ENCODE measurements at places on chromosomes 3 and 15.
A peak's percentile ranks its signal among the peaks of the same experiment; 100 is the strongest.

DNA sequence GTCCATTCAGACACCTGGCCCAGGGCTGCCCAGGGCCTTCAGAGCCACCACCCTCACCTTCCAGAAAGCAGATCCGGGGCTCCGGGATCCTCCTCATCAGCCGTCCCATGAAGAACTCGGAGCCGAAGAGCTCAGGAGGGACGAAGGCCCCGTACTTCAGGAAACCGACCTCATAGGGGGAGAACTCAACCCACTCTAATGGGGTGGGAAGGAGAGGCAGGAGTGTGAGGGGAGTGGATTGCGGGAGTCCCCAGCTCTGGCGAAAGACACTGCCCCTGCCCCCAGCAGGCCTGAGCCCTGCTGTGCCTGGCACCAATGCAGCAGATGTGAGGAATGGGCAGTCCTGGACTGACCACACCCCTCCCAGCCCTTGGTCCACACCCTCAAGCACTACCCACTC is 22.6 kb downstream of the PLA2G4D start:
- DNase-seq, result no peak

- no peak for DNase-seq
Measured at GRCh38 chr3:147924755-147925154, 515.6 kb downstream of the ZIC1 start.

DNA sequence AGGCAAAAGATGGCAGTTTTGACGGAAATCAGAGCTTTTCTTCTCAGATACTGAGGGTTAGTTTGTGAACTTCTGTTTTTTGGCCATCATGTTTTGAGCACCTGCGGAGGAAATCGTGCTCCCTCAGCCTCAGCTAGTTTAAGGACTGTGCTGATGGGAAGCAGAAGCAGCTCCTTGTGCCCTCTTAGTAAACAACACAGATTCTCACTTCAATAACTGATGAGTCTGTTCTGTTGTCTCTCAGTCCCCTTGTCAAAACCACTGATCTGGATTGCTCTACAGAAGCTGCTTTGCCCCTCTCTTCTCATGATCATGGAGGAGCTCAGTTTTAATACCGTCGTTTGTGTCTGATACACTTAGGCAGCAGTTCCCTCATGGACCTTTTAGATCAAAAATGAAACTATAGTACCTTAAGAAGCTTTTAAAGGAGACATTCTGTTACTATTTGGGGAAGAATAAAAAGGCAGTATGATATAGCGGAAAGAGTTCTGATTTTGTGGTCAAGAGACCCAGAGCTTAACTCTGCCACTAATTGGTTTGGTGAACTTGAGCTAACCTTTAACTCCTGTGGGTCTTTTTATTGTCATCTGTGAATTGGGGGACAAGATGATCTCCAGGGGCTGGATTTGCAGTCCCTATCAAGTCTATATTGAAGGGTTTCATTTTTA is 152.6 kb downstream of the BBX start:
- no peak for DNase-seq

GRCh38 chr3:4850211-4850927 is 128.9 kb upstream of the BHLHE40 start:
- DNase-seq, result no peak

DNA sequence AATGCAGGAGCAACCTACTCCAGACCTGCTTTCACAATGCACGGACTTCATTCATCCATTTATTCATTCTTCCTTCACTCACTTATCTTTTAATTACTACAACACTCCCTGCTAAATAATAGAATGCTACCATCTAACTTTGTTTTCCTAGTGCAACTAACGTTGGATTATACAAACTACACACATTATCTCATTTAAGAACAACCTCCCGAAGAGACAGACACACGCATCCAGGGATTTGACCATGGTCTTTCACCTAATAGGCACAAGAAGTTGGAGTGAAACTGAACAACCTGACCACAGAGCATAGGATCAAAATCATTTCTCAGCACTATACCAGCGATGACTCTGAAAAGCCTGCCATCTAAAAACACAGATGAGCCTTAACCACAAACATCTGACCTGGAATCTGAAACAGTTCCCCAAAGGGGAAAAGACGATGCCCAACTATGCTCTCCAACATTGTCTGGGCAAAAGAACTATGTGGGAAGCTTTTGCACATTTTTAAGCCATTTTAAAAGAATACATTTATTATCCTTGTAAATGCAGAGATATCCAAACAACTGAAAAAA is 21.0 kb downstream of the ZNF385D start:
- DNase-seq, result peak; percentile 57

- DNase-seq, result no peak
Measured at GRCh38 chr15:101033801-101034200, 114.6 kb downstream of the LRRK1 start.

DNA sequence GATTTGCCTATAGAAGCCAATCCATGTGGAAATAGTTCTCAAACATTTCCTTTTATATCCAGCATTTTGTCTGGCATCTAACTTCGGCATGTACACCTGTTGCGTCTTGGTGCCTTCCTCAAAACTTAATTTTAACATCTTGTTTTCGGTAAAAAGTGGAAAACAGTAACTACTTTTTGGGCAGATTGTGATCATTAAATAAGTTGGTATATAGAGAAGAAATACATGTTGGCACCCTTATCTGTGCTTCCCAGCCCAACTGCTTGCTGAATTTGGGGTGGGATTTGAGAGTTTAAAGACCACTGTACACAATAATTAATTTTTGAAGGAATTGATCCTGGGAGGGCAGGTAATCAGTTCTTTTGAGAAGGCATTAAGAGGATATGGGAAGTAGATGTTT is 566.8 kb downstream of the PDCD6IP start:
- no peak for DNase-seq

GRCh38 chr3:186815435-186815834 is 9.2 kb upstream of the RFC4 start:
- peak; percentile 78 for DNase-seq

DNA sequence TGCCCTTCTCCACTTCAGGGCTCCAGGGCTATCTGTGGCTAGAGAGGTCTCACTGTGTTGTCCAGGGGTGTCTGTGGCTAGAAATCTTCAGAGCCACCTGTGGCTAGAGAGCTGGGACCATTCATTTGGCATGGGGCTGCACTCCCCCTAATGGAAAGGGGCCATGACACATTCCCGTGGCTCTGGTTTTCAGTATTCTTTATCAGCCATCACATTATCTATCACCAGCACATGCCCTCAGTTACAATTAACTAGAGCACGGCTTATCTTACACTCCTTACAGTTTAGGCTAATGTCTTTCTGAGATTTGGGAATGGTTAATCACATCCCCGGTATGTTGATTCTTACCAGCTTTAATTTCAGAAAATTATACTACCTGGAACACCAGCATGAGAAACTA is 128.6 kb downstream of the RORA start:
- DNase-seq, result no peak

GRCh38 chr3:162718697-162719096 is 1222.1 kb downstream of the OTOL1 start:
- no peak for DNase-seq

DNA sequence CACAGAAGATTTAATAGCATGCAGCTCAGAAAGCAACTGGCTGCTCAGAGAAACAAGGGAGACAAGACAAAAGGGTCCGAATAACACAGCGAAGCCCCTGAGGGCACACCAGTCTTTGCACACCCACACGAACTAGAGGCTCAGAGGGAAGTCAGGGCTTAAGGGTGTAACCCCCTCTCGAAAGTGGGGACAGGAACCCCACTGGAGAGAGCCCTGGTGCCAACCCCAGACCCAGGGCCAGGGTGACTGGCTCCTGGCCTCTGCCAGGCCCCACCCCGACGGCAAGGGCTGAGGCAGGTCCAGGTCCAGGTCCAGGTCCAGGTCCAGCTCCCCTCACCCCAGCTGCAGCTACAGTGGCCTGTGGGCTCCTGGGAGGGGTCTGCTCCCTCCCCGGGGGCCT is 10.5 kb upstream of the PRR23E start:
- no peak for DNase-seq

GRCh38 chr3:101229681-101230080 is 90.7 kb downstream of the IMPG2 start:
- peak; percentile 4 for DNase-seq

DNA sequence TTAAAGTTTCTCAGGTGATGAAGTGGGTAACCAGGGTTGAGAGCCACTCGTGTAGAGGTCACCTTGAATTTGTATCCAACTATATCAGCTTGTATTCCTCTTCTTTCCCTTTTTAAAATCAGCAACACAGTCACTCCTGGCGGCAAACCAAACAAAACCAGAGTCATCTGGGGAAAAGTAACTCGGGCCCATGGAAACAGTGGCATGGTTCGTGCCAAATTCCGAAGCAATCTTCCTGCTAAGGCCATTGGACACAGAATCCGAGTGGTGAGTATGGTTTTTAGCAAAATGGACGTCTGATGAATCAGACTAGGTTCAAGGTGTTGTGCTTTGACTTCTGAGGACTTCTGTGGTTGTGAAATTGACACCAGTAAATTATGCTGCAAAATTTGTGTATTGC is 3.9 kb downstream of the RPL35A start:
- DNase-seq, result no peak

- no peak for DNase-seq
Measured at GRCh38 chr3:51684971-51685751, 14.1 kb downstream of the TEX264 start.

GRCh38 chr3:73572368-73572767 is 52.4 kb downstream of the PDZRN3 start:
- no peak for DNase-seq

GRCh38 chr3:140187656-140188221 is 252.8 kb downstream of the CLSTN2 start:
- no peak for DNase-seq

GRCh38 chr3:43391621-43392020 is 105.3 kb downstream of the SNRK start:
- no peak for DNase-seq

GRCh38 chr3:115113367-115113766 is 33.7 kb downstream of the ZBTB20 start:
- peak; percentile 6 for DNase-seq

DNA sequence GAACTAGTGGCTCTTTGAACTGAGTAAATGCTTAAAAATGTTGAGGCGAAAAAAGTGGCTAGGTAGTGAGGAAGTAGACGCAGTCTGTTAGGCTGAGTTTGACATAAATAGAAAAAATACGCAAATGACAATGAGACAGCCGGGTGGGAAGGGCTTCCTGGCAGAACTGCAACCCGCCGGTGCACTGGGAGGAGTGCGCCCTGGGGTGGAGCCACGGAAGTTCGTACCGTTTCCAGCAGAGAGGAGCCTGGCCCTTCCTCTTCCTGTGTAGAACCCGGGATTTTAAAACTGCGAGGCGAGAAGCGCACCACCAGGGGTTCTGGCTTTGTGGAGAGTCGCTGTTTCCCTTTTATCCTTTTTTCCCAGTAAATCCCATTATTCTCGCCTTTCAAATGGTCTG is 602.6 kb downstream of the PYDC2 start:
- DNase-seq, result no peak

GRCh38 chr3:47464588-47464987 is 11.2 kb downstream of the SCAP start:
- DNase-seq, result no peak

DNA sequence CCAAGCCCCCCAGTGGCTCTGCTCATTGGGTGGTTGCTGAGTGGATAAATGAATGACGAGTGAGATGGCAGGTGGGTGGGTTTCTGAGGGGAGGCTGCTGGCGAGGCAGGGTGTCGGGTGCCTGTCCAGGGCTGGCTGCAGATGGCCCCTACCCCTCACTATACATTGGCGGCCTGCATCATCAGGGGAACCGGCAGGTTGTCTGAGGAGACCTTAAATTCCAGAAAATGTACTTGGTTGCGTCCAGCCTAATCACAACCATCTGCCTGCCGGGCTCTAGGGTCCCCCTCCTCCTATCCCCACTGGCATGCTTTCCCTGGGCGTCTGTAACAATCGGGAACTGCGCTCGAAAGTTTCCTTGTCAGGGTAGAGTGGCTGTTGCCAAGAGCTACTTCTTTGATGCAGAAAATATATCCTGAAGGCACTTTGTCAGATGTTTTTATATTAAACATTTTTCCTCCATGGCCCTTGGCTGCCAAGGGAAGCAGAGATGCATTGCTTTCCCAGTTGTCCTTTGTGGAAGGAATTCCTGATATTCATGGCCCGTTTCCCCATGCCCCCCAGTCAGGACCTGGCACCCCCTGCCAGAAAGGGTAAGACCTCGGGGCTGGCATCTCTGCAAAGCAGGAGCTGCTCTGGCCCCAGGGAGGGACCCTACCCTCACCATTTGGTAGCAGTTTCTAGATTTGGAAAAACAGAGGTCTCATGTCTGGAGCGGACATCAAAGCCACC is 22.9 kb downstream of the SMAD6 start:
- DNase-seq, result peak; percentile 88

- no peak for DNase-seq
Measured at GRCh38 chr15:70222606-70223005, 124.9 kb upstream of the TLE3 start.

DNA sequence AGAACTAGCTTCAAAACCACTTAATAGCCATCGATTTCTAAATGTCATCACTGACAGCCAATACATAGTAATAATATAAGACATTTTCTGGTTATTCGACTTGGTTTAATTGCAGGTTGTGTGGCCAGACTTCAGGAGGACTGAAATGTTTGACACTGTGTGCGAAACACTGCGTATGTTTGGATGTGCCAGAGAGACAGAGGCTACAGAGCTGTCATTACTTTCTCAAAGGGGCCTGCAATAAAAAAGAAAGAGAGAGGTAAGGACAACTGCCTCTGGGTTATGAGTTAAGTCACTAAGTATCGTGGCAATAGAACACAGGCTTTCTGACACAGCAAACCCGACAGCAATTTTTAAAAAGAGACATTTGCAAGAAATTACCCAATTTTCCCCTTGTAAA is 882 bp downstream of the LMOD3 start:
- no peak for DNase-seq

DNA sequence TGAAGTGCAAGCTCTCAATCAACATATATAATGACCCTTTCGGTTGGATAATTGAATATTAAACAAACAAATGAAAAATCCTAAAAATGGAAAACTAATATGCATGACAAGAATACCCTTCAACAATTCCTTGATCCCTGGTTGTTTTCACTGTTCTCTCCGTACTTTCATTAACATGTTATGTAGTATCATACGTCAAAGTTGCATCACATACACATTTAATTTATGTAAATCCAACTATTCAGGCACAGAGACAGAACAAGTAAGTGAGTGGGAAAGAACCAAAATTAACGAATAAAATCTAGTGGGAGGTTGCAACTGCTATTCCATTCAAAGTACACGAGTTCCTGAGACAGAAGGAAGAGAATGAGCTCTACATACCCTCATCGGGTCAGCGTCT is 176.0 kb downstream of the SUCLG2 start:
- no peak for DNase-seq

GRCh38 chr15:85559530-85559929 is 179.1 kb downstream of the AKAP13 start:
- no peak for DNase-seq

- peak; percentile 79 for DNase-seq
Measured at GRCh38 chr15:49082960-49083359, 36.7 kb upstream of the SECISBP2L start.

DNA sequence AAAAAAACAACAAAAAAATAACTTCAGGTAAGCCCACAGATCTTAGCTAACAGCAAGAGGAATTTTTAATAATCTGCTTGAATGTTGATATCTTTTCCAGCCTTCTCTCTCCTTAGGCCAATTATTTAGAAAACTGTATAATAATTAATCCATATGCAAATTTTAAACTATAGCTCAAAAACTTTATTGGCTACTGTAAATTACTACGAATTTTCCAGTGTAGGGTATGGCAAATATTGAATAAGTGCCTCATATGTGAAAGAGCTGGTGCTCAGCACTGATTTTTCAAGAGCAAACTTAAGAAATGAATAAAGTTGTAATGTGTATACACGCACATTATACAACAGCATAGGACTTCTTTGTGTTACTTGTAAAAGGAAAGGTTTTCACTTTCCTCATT is 123.0 kb downstream of the TFDP2 start:
- no peak for DNase-seq

GRCh38 chr15:72813345-72814004 is 29.9 kb upstream of the ADPGK start:
- no peak for DNase-seq

- no peak for DNase-seq
Measured at GRCh38 chr3:120410541-120410940, 40.3 kb downstream of the FSTL1 start.
